Stomach (tissue), 19 donors: ENCODE measurements at places on chromosomes 12 and 14. TPM values are rescaled to one million over a fixed set of nuclear protein-coding genes. Genes with fewer than 3 reads are reported as not detected.

DNA sequence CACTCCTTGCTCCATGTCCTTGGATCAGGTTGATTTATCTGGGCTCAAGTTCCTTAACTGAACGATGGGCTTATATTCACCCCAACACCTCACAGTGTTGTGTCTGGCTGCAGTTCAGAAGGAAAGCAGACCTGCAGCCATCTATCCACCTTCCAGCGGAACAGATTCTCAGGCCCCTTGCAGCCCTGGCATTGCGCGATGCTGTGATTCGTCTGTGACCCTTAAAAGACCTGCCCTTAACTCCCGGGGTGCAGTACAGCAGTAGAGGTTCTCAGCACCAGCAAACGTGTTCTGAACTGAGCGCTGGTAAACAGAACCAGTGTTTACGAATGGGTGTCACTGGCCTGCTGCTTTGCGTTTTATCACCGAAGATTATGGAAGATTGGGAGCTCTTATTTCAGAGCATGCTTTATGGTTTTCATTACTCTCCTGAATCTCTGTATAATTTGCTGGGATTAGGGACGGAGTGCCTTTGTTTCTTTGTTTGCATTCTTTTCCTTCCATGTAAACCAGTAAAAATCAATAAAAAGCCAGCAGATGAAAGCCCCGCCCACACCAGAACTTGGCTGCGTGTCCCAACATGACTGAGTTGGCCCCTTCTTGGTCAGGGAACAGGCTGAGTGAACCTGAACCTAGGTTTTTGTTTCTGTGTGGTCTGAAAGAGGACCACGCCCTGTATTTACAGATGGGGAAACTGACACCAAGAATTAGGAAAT lies 286.7 kb upstream of the CRY1 start:
- peak; percentile 46 for DNase-seq

- no peak for DNase-seq
These were observed 169.9 kb upstream of the LHX5 start for GRCh38 chr12:113641426-113642030.

DNA sequence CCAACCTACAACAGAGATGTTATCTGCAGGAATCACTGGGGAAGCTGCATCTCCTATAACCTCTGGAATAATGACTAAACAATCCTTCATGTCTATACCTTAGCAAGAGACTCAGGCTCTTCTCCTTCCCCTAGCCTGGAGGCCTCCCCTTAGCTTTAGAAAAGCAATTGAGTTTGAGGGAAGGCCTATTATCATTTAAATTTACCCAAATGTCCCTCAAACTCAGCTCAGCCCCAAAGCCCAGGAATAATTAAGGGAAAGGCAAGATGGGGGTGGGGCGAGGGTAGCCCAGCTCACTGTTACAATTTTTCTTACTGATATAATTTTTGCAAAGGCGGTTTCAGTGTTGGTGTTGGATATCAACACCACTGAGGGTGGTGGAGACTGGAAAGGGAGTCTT lies 151.4 kb upstream of the EEA1 start:
- no peak for DNase-seq

DNA sequence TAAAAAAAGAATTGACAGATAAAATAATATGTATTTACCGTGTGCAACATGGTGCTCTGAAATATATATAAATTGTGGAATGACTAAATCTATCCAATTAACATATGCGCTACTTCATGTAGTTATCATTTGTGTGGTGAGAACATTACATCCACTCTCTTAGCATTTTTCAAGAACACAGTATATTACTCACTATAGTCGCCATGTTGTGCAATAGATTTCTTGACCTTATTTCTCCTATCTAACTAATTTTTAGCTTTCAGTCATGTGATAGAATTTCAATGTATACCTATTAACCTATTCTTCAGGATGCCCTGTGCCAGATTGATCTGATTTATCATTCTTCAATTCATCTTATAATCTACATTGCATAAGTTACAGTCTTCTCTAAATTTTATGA lies 178.6 kb downstream of the BCAT1 start:
- no peak for DNase-seq

- peak; percentile 28 for DNase-seq
These were observed at the start of gene TSHR for GRCh38 chr14:80955416-80955941. TSS of gene TSHR (plus strand) at chr14:80955621. CDS start at chr14:80955681, 60 bp downstream.

- DNase-seq: no peak
These were observed 2.4 kb downstream of the DHH start for GRCh38 chr12:49092086-49092815.

- DNase-seq: no peak
These were observed 71.3 kb downstream of the FBXL14 start for GRCh38 chr12:1523046-1523445.

DNA sequence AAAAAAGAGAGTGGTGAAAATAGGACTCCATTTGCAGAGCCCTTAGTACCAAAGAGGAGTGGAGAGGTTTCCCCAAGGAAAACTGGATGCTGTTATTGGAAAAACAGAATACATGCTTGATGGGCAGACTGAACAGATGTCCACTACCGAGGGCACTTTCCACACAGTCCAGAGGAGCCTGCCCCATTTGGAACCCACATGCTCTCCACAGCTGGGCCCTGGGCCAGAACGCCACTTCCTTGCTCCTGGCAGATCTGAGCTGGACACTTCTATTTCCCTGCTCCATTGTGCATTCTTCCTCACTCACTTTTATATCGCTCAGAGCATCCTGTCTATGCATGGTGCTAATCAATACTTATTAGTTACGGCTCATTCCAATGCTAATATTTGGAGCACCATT lies 249.9 kb downstream of the SLC15A4 start:
- DNase-seq: no peak

- DNase-seq: peak; percentile 39
These were observed 902 bp downstream of the EML5 start for GRCh38 chr14:88791629-88792472.

DNA sequence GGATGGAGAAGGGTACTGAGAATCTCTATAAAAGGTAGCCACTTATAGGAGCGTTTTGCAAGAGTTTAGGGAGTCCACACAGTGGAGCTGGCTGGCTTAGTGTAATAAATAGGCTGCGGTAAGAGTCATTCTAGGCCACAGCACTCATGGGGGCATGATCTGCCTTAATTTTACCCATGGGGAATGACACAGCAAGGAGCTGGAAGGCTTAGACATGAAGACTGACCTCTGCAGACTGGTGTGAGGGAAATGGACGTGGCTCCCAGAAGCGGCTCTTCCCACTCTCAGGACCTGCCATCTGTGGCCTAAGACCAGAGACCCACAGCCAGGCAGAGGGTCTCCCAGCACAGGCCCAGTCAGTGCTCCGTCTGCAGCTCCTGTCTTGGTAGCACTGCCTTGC lies 173.3 kb downstream of the PPM1H start:
- DNase-seq: no peak

Gene RASAL1
- total RNA-seq: 9.3 TPM

Gene GUCY2C
- total RNA-seq: not detected

Gene SUOX
- total RNA-seq: 67.7 TPM

Gene PRMT5
- total RNA-seq: 24.1 TPM

Gene FITM1
- 0.87 TPM for total RNA-seq
